ENCODE measurements at places on chromosomes 5 and 9. TPM values are rescaled to one million over a fixed set of nuclear protein-coding genes. Genes with fewer than 3 reads are reported as not detected.

GRCh38 chr5:147668385-147668784 lies 114.1 kb downstream of the JAKMIP2 start:
- DNase-seq = no peak

- no peak for DNase-seq
Measured at GRCh38 chr5:141714542-141715310, 32.7 kb upstream of the ARAP3 start.

GRCh38 chr5:173001229-173001841 lies 17.8 kb downstream of the ATP6V0E1 start:
- no peak for DNase-seq

GRCh38 chr5:91077623-91078022 lies 305.5 kb downstream of the ARRDC3 start:
- DNase-seq = no peak

DNA sequence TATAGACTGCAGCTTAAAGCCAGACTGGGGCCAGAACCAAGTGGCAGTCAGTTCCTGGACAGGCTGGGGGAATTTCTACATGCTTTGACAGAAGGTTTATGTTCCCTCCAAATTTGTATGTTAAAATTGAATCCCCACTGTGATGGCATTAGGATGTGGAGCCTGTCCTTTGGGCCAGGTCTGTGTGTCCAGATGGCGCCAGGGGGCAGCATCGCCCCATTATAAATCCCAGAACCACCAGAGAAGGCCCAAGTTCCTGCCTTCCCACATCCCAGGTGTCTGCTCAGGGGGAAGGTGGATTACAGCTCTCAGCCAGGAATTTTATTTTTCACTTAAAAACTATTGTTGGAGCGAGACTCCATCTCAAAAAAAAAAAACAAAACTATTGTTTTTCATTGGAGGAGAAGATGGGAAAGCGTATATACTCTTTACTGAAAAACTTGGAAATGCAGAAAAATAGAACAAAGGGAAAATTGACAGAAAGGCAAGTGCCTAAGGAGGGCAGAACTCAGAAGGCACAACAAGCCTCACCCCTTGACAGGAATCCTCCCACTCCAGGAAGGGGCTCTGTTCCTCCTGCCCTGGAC lies 5.0 kb downstream of the IL3 start:
- peak; percentile 83 for DNase-seq

The URM1 gene
- total RNA-seq = 62.3 TPM

The KCNV2 gene
- not detected for total RNA-seq

Data from H1 (cell line).